Memory B cell (primary cell): ENCODE measurements at places on chromosomes 12 and 14.

DNA sequence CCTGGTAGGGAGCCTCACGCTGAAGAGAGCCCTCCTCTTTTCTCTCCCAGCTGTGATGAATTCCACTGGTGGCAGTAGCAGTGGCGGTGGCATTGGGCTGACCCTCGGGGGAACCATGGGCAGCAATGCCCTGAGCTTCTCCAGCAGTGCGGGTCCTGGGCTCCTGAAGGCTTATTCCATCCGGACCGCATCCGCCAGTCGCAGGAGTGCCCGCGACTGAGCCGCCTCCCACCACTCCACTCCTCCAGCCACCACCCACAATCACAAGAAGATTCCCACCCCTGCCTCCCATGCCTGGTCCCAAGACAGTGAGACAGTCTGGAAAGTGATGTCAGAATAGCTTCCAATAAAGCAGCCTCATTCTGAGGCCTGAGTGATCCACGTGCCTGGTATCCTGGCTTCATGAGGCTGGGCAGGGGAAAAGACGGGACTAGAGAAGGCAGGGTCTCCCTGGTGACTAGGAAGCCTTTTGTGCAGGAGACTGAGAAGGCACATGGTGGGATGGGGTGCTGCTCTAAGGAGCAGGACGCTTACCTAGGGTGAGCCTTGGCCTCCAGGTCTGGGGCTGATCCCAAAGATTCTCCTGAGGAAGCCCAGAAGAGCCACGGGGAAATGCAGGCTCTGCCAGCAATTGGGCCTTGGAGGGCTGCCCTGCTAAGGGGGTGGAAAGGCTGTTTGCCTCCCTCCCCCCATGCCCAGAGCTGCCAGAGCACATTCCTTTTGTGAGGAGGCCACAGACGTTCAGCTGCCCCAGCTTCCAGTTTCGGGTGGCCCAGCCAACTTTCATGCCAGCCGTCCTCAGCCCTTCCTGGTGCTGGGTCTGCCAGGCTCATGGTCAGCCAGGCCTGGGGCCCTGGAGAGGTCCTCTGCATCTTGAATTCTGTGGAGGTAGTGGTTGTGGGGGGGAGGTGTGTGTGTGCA, 15.8 kb downstream of the KRT7 start:
- no peak for DNase-seq

DNA sequence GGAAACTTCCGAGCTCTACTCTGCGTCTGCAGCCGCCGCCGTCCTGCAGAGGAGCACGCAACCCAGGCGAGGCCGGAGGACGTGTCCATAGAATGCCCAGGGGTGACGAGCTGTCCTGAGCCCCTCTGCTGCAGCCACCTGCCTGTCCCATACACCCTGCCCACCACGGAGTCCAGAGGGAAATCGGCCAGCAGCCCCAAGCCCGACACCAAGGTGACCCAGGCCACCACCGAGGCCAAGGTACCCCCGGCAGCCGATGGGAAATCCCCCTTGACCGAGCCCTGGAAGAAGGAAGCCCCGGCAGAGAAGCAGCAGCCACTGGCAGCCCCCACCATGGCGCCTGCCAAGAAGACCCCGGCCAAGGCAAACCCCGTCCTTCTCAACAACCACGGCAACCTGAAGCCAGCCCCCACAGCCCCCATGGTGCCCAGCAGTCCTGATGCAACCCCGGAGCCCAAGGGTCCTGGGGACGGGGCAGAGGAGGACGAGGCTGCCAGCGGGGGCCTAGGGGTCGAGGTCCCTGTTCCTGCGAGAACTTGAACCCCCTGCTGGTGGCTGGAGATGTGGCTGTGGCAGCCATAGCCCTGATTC, 128.7 kb upstream of the C14orf180 start:
- DNase-seq: no peak

DNA sequence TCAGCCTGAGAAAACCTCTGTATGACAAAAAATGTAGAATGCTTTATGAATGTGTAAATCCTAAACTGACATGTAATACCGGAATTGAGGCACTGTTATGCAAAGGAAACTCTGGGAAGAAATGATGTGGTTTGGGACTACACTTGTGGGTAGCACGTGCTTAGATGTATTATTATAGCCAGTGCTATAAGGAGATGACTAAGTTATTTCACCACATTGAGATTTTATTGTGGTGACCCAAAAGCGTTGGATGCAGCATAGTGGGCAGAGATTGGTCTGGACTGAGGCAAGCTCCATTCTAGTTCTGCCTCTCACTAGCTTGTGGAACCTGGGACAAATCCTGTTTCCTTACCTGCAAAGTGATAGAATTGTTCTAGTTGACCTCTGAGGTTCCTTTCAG, 172.2 kb downstream of the SNAPC1 start:
- no peak for DNase-seq

DNA sequence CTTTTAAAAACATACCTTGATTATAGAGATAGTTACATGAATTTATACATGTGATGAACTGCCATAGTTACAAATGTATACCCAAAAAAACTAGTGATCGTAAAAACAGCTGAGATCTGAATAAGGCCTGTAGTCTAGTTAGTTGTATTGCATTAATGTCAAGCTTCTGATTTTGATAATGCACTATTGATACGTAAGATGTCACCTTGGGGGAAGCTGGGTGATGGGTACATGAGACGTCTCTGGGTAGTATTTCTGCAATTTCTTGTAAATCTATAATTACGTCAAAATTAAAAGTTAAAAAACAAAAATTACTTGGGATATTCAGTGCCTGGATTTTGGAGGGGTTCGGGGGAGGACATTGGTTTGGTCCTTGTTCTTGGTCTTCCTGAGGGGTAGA, 144.4 kb downstream of the SAMD4A start:
- DNase-seq: no peak

DNA sequence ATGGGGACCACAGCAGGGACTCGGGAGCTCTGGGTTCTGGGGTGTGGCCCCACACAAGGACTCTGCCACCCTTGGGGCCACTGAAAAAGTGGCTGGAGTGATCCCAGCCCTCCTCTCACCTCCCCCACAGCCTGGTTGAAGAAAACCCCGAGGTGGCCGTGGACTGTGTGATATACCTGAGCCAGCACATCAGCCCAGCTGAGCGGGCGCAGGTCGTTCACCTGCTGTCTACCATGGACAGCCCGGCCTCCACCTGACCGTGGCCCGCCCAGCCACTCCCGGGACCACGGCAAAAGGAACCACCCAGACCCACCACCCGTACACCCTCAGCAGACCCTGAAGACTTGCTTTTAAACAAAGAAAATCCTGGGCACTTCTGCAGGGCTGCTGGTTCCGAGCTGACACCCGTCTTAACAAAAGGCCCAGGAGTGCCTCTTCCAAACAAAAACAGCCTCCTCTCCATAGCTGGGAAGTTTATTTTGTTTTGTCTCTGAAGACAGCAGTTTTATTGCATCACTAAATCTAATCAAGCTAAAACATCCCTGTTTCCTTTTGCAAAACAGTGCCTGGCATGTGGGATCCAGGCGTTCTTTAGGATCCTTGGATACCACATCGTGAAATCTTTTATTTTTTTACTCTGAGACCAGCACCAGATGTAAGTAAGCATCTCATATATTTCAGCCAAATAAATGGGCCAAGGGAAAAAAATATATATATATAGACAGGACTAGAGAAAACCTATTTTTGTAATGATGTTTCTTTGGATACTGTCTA, 42.8 kb downstream of the FOXN4 start:
- no peak for DNase-seq

- DNase-seq: no peak
Observed at GRCh38 chr12:989051-989450, 2.0 kb upstream of the ERC1 start.

DNA sequence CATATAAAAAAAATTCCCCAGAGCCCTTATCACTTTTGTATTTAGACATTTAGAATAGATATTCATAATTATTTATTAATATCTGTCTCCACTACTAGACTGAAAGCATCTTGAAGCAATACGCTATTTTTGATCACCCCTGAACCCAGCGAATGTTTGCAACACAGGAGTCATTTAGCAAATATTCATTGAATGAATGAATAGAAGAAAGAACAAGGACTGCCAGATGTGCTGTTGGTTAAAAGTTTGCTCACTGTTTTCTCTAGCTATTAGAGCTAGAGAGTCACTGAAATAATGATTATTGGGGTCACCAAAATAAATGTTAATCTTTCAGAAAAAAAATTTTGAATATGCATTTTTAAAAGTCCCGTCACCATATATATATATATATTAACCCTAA, 174.3 kb downstream of the ACSS3 start:
- DNase-seq: no peak

- no peak for DNase-seq
Observed at GRCh38 chr12:49348781-49349180, 2.1 kb downstream of the DNAJC22 start.

DNA sequence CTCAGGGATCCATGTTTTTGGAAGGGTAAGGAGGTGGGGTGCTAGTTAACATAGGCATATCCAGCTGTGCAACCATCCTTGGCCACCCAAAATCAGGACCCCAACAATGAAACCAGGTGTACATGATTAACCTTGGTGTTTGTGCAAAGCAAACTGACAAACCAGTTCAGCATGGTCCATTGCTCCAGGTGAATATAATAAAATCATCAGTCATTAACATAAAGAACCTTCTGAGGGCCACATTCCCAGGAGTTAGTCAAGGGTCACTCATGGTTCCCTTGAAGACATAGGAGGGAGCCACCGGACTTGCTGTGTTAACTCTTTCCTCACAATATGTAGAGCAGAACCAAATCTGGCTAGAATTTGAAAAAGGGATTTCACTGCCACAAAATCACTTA, 17.8 kb downstream of the SLC38A2 start:
- no peak for DNase-seq

DNA sequence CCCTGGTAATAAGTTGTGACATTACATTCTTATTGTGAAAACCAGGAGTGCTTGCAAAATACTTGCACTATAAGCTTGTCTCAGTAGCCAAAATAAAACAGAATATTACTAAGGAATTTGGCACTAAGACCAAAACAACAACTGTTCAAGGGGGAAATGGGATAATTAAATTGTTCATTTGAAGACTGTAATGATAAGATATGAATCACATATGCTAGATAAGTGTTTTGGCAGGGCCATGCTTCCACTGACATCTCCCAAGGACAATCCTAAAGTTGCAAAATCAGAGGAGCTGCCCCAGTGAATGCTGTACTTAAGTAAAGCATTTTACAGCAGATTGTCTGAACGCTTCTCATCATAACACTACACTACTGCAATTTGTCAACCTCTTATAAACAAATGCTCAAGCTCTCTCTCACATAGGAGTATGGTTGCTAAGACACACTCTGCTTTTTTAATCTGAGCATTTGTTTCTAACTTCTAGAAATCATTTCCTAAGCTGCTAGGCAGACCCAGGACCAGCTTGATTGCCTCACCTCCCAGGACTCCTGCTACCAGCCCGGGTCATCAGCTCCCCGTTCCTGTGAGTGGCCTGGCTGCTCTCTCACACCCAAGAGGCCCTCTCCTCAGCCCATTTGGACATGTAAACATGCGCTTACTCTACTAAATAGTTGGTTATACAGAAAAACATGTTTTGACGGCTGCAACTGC, 191.5 kb downstream of the PAX9 start:
- no peak for DNase-seq

- DNase-seq: no peak
Observed at GRCh38 chr14:65239143-65239937, 137.0 kb upstream of the MAX start.

GRCh38 chr12:112370199-112370598, 12.0 kb downstream of the HECTD4 start:
- DNase-seq: no peak

DNA sequence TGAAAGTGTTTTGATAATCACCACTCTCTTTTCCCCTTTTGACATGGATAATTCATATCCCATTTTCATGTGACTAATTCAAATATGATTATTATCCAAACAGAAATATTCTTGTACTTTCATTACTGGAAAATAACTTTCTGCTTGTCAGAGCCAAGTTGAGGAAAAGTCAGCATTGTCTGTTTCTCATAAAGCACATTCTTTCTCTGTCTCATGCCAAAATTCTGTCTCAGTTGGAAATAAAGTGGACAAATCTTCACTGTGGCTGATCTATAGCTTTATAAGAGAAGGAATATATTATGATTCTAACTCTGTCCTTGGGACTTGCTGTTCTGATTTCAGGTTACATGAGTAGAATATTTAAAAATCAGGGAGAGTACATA, 22.7 kb upstream of the PRICKLE1 start:
- no peak for DNase-seq

- no peak for DNase-seq
Observed at GRCh38 chr12:5066251-5066650, 22.6 kb downstream of the KCNA5 start.

GRCh38 chr14:62084020-62084419, 321.8 kb downstream of the SNAPC1 start:
- DNase-seq: no peak

DNA sequence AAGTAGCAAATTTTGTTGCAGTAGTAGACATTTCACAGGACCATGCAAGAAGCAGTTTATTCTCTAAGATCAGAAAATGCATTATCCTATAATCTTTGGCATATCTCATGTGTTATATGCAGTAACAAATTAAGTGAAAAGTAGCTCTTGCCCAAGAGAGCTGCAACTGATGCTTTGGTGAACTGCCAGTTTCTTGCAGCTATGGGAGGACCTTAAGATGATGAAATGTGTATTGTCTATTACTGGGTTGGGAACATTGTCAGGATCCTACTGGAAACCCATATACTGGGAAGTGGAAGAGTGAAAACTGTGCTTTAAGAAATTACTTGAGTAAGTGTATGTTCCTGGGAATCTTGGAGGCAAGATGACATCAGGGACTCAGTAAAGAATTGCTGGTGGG, 238.8 kb downstream of the DACT1 start:
- no peak for DNase-seq

GRCh38 chr14:71396050-71396677, 488.9 kb downstream of the PCNX1 start:
- DNase-seq: no peak

GRCh38 chr12:114827461-114827860, 143.5 kb upstream of the TBX3 start:
- no peak for DNase-seq

GRCh38 chr12:26429070-26429691, 233.8 kb downstream of the SSPN start:
- no peak for DNase-seq

DNA sequence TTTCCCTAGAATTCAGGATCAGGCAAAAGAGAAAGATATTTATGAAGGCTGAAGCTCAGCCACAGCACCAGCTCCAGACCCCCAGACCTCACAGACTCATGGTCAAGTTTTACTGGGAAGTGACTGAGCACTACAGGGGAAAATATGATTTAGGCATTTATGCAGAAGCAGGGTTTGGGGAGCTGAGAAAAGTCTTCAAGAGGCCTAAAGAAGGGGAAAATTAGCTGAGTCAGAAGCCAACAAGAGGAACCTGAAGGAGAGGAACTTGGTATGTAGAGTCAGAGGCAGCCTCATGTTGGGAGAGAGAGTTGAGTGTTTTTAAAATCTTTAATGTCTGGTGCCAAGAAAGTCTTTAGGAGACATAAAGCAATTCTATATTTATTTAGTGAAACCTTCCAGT, 63.0 kb downstream of the FOS start:
- no peak for DNase-seq

- DNase-seq: no peak
Observed at GRCh38 chr12:51011955-51012354, 14.2 kb downstream of the SLC11A2 start.

- no peak for DNase-seq
Observed at GRCh38 chr12:633731-634130, 29.5 kb downstream of the NINJ2 start.

- DNase-seq: no peak
Observed at GRCh38 chr12:102891756-102892155, 25.3 kb downstream of the PAH start.

GRCh38 chr12:80838708-80839107, 99.0 kb downstream of the LIN7A start:
- DNase-seq: no peak
